Ovary (tissue), 10 donors: ENCODE measurements at places on chromosomes 12 and 14.

DNA sequence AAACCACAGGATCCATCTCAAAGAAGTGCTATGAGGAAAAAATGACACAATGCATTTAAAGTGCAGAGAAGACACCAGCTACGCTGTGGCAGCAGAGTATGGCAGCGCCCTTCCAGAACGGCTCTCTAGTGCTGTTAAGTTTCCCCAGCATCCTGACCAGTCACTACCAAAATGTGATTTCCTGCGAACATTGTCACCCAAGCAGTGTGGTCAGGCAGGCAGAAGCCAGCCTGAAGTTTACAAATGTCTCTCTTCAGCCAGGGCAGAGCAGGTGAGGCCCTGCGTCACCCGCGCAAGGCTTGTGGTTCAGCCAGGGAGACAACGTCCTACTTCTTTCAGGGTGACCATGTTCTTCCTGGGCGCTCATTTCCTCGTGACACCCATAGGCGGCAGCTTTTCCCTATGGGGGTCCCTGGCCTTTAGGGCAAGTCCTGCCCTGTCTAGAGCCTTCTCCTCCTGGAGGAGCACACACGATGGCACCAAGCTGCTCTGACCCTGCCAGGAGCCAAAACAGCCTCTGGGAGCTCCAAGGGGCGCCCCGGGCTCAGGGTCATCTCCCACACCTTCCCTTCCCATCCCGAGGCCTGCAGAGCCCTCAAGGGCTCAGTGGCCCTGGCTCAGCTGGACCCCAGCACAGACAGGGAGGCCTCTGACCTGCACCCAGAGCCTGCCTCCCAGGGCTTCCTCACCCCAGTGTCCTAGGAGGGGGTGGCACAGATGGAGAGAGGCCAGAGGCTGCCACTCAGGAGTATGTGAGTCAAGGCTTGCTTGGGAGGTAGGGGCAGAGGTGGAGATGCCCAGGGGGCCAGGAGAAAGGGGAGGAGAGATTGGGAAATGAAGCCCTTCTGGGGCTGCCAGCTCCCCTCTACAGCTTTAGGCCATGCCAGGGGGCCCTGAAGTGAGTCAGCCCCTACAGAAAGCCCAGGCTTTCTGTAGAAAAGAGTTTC, 41.9 kb downstream of the PSMA6 start:
- peak; percentile 44 for DNase-seq

DNA sequence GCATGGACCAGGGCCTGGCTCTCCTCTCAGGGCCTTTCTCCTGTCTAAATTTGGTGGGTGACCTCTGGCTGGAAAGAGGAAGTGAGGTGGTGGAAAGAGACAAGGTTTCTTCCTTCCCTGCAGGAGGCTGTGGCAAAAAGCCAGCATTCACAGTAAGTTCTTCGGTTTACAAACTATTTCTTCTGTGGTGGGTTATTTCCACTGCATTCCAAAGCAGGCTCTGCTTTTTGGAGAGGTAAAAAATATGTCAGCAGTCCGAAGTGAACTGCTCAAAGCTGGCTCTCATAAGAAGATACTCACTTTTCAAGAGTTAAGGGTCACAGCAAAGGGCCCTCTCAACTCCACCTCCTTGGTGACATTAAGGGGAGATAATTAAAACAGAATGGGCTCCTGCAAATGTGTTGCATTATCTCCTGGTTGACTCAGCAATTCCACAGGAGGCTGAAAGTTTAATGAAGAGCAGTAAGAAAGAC, 48.9 kb upstream of the POC1B start:
- peak; percentile 29 for DNase-seq

DNA sequence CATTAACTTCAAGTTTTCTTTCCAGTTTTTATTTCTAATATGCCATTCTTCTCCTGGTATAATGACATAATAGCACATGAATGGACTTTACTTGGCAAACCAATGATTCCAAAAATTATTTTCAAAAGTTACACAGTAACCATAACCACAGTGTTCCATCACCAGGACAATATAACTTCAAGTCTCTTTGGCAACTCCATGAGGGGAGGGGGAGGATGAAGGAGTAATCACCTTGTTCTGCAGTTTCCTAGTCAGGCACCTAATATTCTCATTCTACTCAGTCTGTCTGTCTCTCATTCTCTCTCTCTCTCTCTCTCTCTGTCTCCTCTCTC, 66.6 kb downstream of the BTG1 start:
- no peak for DNase-seq

DNA sequence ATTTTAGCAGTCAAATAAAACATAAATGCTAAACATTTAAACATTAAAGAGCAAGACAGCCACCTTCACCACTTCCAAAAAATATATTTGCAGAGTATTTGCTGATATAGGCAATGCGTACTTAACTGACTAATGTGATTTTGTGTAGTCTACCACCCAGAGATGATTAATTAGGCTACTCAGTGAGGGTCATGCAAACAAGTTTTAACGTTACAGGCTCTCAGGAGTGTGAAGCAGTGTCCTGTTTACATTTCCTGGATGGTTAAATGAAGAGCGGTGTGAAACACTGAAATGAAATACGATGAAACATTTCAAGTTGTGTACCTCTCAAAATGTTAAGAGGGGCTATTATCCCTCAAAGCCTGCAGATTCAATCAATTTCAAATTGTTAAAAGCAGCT, 165.8 kb upstream of the LRIG3 start:
- no peak for DNase-seq

GRCh38 chr14:100835548-100836310, 9.8 kb downstream of the MEG3 start:
- DNase-seq: no peak

- DNase-seq: no peak
These were observed 7.0 kb downstream of the MLF2 start for GRCh38 chr12:6745741-6746525.

DNA sequence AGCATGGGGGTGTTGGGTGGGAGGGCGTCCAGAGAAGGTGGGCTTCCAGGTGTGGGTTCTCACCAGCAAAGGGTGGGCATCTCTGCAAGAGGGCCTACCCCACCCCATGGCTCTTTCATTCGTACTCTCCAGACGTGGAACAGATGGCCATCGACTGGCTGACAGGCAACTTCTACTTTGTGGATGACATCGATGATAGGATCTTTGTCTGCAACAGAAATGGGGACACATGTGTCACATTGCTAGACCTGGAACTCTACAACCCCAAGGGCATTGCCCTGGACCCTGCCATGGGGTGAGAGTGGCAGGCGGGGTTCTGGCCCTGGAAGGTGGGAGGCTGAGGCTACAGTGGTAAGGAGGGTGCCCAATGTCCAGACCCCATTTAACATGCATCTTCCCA, 6.7 kb upstream of the LRP1-AS start:
- DNase-seq: no peak

GRCh38 chr12:91662021-91662420, 479.4 kb upstream of the DCN start:
- no peak for DNase-seq

- no peak for DNase-seq
These were observed 25.7 kb downstream of the DHX37 start for GRCh38 chr12:124963211-124963610.

GRCh38 chr12:115572440-115572839, 705.1 kb downstream of the MED13L start:
- no peak for DNase-seq

- DNase-seq: no peak
These were observed 26.6 kb upstream of the MDM1 start for GRCh38 chr12:68358532-68359485.

DNA sequence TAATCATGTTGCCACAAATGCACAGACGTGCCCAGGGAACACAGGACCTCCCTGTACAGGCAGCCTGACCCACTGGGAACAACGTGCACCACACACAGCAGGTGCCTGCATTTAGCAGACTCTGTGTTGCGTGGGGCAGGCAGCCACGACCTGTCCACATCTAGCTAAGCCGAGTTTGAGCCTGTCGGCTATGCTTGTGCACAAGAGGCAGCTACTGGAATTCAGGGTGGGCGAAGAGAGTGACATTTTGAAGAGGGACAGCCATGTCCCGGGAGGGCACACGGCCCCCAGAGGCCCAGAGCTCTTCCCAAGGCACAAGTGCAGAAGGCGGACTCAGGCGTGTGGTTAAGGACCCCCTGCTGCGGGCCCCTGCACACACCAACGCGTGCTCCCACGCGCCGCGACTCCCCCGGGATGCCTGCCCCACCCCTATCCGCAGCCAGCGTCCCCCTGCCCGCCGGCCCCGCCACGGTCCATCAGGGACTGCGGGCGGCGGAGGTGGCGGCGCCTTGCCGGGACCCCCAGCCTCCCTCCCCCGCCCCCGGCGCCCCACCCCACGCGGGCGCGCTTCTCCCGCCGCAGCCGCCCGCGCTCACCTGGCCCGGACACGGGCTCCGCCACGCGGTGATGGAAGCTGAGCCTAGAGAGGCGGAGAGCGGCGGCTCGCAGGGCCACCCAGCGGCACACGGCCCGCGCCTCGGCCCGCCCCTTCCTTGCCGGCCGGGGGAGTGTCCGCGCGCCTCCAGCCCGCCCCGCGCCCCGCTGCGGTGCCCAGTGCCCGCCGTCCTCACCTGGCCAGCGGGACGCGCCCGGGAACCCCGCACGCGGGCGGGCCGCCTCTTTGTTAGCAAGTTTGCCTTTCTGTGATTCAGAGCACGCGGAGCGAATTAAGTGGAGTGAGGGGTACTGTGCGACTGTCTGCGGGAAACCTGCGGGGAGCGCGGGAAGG, 125.3 kb upstream of the PRMT8 start:
- DNase-seq: peak; percentile 50

GRCh38 chr12:92608151-92609091, 94.4 kb upstream of the PLEKHG7 start:
- DNase-seq: no peak

- DNase-seq: no peak
These were observed 659 bp downstream of the TRAFD1 start for GRCh38 chr12:112126000-112126438.

DNA sequence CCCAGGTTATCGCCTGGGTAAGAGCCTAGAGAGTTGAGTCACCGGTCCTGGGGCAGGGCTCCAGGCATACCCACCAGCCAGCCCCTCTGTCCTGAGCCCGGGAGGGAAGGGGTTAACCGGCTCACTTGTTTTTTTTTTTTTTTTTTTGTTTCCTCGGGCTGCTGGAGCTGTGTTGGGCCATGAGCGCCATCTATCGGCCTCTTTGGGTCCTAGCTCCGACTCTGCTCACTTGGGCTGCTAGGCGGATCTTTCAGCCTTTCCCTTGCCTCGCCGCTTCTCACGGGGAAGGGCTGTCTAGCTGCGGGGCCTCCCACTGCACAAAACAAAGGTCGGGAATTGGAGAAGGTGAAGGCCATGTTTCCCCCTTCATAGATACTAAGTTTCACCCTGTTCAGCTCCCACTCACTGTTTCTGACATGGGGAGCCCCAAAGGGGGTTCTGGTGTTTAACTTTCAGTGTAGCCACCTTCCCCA, 2.8 kb upstream of the SMUG1 start:
- DNase-seq: peak; percentile 88

DNA sequence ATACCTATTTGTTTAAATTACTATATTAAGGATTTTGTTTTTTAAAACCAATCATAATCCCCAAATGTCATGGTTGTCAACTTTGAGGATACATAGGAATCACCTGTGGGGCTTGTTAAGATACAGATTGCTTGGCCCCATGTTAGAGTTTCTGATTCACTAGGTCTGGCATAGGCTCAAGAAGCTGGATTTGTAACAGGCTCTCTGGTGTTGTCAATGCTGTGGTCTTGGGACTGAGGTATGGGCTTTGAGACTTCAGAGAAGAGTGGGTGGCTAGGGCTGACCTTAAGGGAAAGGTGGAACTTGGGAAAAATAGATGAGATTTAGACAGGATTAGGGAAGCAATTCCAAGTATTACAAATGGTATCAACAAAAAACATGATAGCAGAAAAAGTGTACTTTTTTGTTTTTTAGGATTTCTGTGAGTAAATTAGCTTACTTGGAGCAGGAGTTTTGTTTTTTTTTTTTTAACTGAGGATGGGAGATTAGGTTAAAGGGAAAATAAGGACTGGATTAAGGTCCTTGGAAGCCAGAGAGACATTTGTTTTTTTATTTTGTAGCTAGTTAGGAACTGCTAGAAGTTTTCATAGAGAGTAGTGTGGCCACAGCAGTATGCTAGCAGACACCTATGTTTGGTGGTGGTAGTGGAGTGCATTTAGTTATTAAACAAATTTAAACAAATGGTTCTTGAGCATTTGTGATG, 88.6 kb downstream of the RAD51B start:
- no peak for DNase-seq

DNA sequence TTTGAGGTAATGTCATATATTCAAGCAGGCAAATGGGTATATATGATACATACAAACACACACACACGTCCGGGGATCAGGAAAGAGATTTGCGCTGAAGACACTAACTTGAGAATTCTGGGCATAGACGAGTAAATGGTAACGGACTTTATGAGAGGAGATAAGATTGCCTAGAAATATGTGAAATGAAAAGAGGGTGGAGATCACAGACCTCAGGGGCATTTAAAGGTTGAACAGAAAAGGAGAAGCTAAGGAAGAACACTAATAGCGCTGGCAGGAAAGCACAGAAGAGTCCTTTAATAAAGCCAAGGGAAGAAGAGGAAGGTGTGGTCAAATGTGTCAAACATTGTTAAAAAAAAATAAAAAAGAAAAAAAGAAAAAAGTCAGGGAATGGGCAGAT, 13.1 kb downstream of the CRY1 start:
- no peak for DNase-seq

DNA sequence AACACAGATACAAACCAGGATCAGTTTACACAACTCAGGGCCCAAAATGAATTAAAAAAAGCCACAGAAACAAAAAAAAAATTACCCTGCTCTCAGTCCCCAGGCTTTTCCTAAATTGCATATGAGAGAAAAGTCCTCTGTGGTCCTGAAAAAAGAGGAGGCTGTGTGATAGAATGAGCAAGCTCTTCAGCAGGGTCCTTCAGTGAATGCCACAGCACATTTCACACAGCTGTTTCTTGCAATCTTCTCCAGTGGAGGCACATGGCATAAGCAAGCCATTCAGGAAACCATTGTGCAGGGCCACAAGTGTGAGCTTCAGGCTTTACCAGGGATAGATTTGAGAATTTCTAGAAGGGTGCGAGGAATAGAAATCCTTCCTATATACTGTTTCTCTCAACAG, 168.5 kb downstream of the PPM1H start:
- DNase-seq: no peak

- no peak for DNase-seq
These were observed 59.3 kb downstream of the C14orf132 start for GRCh38 chr14:96098309-96098998.

DNA sequence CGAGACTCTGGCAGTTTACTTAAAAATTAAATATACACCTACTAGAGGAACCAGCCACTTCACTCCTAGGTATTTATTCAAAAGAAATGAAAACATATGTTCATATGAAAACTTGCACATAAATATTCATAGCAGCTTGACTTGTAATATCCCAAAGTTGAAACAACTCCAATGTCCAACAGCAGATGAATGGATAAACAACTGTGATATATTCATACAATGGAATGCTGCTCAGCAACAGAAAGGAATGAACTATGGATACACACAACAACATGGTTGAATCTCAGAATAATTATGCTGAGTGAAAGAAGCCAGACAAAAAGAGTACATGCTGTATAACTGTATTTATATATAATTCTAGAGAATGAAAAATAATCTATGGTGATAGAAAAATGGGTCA, 53.4 kb upstream of the DACT1 start:
- no peak for DNase-seq

- no peak for DNase-seq
These were observed 8.7 kb downstream of the DNAI7 start for GRCh38 chr12:25186038-25186787.

GRCh38 chr12:12083688-12084087, 12.9 kb downstream of the BCL2L14 start:
- DNase-seq: no peak

GRCh38 chr12:110337912-110338710, 57.1 kb downstream of the ATP2A2 start:
- no peak for DNase-seq

- DNase-seq: no peak
These were observed 3.9 kb downstream of the MED21 start for GRCh38 chr12:27026257-27026656.

GRCh38 chr14:69664865-69665526, 53.6 kb downstream of the SUSD6 start:
- DNase-seq: no peak
